ENCODE measurements at places on chromosomes 1 and 21. TPM values are rescaled to one million over a fixed set of nuclear protein-coding genes. Genes with fewer than 3 reads are reported as not detected.

GRCh38 chr1:44401256-44402228, 3.5 kb upstream of the RNF220 start:
- DNase-seq: no peak
- no peaks in the 10 kb centered on the region for H3K36me3 ChIP-seq
- no peak overlapping the region for H3K4me3 ChIP-seq
- H3K27ac ChIP-seq: no peak overlapping the region

GRCh38 chr1:116203181-116203723, 92.1 kb downstream of the MAB21L3 start:
- DNase-seq: no peak
- H3K27me3 ChIP-seq: peaks cover 5% of the 10 kb centered on the region
- H3K4me1 ChIP-seq: no peaks in the 10 kb centered on the region
- H3K4me3 ChIP-seq: no peak overlapping the region

DNA sequence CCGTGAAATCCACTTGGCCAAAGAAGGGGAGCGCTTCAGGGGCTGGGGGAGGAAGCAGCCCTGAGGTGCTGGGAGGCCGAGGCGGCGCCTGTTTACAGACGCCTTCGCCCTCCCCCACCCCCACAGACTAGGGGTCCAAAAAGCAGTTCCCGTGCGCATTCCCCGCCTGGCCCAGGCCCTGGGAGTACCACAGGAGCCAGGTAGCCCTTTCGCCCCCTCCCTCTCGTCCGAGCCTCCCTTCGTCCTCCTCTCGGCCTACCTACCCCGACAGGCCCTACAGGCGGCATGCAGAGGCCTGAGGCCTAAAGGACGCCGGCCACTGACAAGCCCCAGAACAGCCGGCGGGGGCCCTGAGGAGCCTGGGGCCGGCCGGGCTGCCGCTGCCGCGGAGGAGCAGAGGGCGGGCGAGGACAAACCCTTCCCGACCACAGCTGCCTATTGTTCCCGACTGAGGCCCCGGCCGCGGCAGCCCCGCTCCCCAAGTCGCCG, 522 bp downstream of the RC3H1 start:
- peak overlapping the region; percentile 97 for H3K4me3 ChIP-seq
- peaks cover 42% of the 10 kb centered on the region for H3K4me1 ChIP-seq
- H3K27me3 ChIP-seq: no peaks in the 10 kb centered on the region
- peak; percentile 7 for DNase-seq
- peak overlapping the region; percentile 30 for H3K27ac ChIP-seq

DNA sequence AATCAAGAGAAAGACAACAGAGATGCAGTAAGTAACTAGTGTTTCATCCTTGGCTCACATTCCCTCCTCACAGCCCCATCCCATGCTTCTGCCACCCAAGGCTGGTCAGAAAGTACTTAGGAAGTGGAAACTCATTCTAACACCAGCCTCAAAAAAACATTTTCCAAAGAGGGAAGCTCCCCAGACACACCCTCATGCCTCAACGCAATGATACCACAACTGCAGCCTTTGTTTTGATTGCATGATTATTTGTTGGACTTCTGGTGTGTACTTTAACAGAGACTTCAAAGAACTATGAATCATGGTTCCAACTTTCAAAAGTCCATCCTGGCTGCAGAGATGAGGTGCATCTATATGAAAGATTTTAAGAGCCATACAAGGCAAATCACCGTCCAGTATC, 45.2 kb upstream of the KCNA3 start:
- H3K36me3 ChIP-seq: no peaks in the 10 kb centered on the region
- H3K27ac ChIP-seq: no peak overlapping the region
- no peak for DNase-seq
- no peaks in the 10 kb centered on the region for H3K4me1 ChIP-seq

GRCh38 chr1:179493323-179493722, 82.4 kb downstream of the NPHS2 start:
- no peaks in the 10 kb centered on the region for H3K27me3 ChIP-seq
- H3K4me1 ChIP-seq: no peaks in the 10 kb centered on the region
- no peak overlapping the region for H3K27ac ChIP-seq
- no peak overlapping the region for H3K4me3 ChIP-seq

DNA sequence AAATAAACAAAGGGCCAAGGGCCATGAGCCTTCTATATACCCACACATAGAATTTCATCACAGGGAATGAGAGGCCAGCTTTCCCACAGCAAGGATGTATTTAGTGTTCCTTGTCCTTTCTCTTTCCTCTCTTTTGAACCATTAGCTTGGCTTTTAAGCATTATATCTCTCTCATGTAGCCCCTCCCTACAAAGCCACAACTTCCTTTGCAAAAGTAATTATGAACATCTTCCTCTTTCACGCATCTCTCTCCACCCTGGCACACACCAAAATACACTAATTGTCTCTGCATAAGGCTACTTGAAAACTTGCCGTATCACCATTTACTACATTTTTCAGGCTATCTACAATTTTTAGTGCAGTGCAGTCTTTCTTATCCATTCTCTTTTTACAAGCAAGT, 1.9 kb upstream of the AK5 start:
- H3K27me3 ChIP-seq: peaks cover 10% of the 10 kb centered on the region
- peaks cover 29% of the 10 kb centered on the region for H3K4me1 ChIP-seq
- no peaks in the 10 kb centered on the region for H3K36me3 ChIP-seq
- no peak overlapping the region for H3K4me3 ChIP-seq

GRCh38 chr1:234706199-234706598, 96.2 kb upstream of the IRF2BP2 start:
- DNase-seq: no peak
- H3K27ac ChIP-seq: no peak overlapping the region
- no peak overlapping the region for H3K4me3 ChIP-seq
- no peaks in the 10 kb centered on the region for H3K36me3 ChIP-seq

DNA sequence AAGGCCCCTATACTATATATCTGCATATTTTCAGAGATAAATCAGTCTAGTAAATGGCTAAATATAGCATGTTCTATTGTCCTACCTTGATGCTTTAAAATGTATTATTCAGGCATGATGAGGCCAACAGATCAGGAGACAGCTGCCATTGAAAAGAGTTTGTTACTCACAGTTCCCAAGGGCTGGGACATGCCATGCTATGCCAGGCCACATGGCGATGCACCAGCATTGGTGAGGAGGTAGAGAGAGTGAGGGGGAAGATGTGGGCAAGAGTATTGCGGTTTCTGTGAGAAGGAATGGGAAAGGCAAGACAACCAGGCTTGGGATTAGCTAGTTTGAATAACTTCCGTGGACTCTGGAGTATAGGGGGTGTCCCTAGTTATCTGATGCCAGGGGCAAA, 316.5 kb downstream of the DISC1 start:
- peaks cover 2% of the 10 kb centered on the region for H3K27me3 ChIP-seq
- DNase-seq: no peak
- peaks cover 3% of the 10 kb centered on the region for H3K36me3 ChIP-seq
- no peak overlapping the region for H3K27ac ChIP-seq

DNA sequence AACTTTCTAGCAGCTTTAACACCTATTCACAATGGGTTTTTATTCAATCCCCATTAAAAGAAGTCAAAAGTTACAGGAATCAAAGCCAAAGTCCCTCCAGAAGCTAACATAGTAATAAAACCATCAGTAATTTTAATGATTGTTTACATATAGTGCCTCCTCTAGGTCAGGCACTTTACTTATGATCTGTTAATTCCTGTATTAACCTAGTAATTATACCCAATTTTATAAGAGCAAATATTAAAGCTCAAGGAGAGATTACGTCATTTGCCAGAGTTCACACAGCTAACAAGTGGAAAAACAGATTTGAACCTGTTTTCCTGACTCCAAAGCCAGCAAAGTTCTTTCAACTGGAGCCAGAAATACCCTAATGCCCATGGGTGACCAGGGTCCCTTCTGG, 112.9 kb upstream of the F3 start:
- H3K36me3 ChIP-seq: no peaks in the 10 kb centered on the region
- no peak overlapping the region for H3K4me3 ChIP-seq
- no peak overlapping the region for H3K27ac ChIP-seq
- no peaks in the 10 kb centered on the region for H3K4me1 ChIP-seq

GRCh38 chr1:39907528-39908453, 6.1 kb upstream of the MYCL start:
- no peaks in the 10 kb centered on the region for H3K4me1 ChIP-seq
- peaks cover 6% of the 10 kb centered on the region for H3K27me3 ChIP-seq
- peak overlapping the region; percentile 21 for H3K4me3 ChIP-seq
- no peak overlapping the region for H3K27ac ChIP-seq
- H3K36me3 ChIP-seq: no peaks in the 10 kb centered on the region

GRCh38 chr1:21117597-21118001, 59.1 kb downstream of the EIF4G3 start:
- H3K4me3 ChIP-seq: no peak overlapping the region
- H3K4me1 ChIP-seq: no peaks in the 10 kb centered on the region
- DNase-seq: no peak
- no peaks in the 10 kb centered on the region for H3K36me3 ChIP-seq
- no peaks in the 10 kb centered on the region for H3K27me3 ChIP-seq

GRCh38 chr1:177385760-177386698, 215.3 kb downstream of the BRINP2 start:
- H3K36me3 ChIP-seq: no peaks in the 10 kb centered on the region
- peaks cover 3% of the 10 kb centered on the region for H3K27me3 ChIP-seq
- H3K4me1 ChIP-seq: no peaks in the 10 kb centered on the region

DNA sequence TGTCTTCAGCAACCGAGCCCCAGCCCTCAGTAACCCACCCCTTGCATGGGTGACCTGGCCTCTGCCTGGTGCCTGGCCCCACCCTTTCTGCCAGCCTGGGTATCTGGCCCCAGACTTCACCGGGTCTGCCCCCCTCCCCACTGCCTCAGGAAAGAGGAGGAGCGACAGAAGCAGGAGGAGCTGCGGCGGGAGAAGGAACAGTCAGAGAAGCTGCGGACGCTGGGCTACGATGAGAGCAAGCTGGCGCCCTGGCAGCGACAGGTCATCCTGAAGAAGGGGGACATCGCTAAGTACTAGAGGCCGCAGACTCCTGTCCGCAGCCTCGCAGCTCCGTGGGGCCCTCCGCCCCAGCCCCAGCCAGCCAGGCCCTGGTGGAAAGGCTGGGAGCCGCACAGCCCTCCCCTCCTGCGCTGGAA, 6.1 kb downstream of the TNFRSF25 start:
- peaks cover 30% of the 10 kb centered on the region for H3K36me3 ChIP-seq
- H3K4me1 ChIP-seq: peaks cover 35% of the 10 kb centered on the region
- peaks cover 20% of the 10 kb centered on the region for H3K27me3 ChIP-seq
- peak overlapping the region; percentile 99 for H3K27ac ChIP-seq
- H3K4me3 ChIP-seq: peak overlapping the region; percentile 47

- no peaks in the 10 kb centered on the region for H3K27me3 ChIP-seq
- H3K36me3 ChIP-seq: no peaks in the 10 kb centered on the region
- DNase-seq: no peak
- no peaks in the 10 kb centered on the region for H3K4me1 ChIP-seq
- H3K27ac ChIP-seq: no peak overlapping the region
Observed at GRCh38 chr1:50861772-50862171, 98.3 kb downstream of the FAF1 start.

GRCh38 chr1:42317308-42317707, 17.7 kb downstream of the FOXJ3 start:
- H3K4me1 ChIP-seq: peaks cover 45% of the 10 kb centered on the region
- DNase-seq: no peak
- H3K27ac ChIP-seq: no peak overlapping the region
- H3K27me3 ChIP-seq: no peaks in the 10 kb centered on the region

GRCh38 chr1:248842781-248843331, 4.8 kb downstream of the ZNF672 start:
- no peaks in the 10 kb centered on the region for H3K27me3 ChIP-seq
- DNase-seq: no peak
- no peak overlapping the region for H3K4me3 ChIP-seq
- peaks cover 24% of the 10 kb centered on the region for H3K36me3 ChIP-seq

- no peak overlapping the region for H3K27ac ChIP-seq
- no peaks in the 10 kb centered on the region for H3K4me1 ChIP-seq
- no peak overlapping the region for H3K4me3 ChIP-seq
Observed at GRCh38 chr1:61368876-61369275, 286.5 kb downstream of the NFIA start.

- H3K27me3 ChIP-seq: no peaks in the 10 kb centered on the region
- no peak overlapping the region for H3K27ac ChIP-seq
- no peak for DNase-seq
- H3K4me3 ChIP-seq: no peak overlapping the region
- no peaks in the 10 kb centered on the region for H3K4me1 ChIP-seq
Observed at GRCh38 chr21:34644825-34645224, 24.0 kb upstream of the CLIC6 start.

DNA sequence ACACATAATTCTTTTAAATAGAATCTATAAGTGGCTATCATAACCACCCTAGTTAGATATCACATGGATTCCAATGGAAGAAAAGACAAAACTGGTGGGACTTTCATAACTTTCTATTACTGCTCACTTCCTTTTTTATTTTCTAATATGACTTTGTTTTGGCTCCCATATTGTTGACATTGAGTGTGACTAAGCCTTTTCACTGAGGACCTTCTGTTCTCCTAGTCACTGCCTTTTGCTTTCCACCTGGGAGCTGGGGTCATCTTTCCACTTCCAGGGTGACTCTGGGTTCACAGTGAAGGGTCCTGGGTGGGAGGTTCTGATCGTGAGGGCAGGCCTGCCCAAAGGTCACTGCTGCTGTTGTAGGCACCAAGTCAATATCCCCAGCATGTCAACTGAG, 275.8 kb downstream of the TGFB2 start:
- H3K36me3 ChIP-seq: no peaks in the 10 kb centered on the region
- H3K4me3 ChIP-seq: no peak overlapping the region
- DNase-seq: no peak
- no peaks in the 10 kb centered on the region for H3K4me1 ChIP-seq
- no peaks in the 10 kb centered on the region for H3K27me3 ChIP-seq

- H3K27me3 ChIP-seq: no peaks in the 10 kb centered on the region
- no peak overlapping the region for H3K27ac ChIP-seq
- H3K4me3 ChIP-seq: no peak overlapping the region
- no peaks in the 10 kb centered on the region for H3K36me3 ChIP-seq
Observed at GRCh38 chr1:231923491-231924041, 297.0 kb downstream of the DISC1 start.

DNA sequence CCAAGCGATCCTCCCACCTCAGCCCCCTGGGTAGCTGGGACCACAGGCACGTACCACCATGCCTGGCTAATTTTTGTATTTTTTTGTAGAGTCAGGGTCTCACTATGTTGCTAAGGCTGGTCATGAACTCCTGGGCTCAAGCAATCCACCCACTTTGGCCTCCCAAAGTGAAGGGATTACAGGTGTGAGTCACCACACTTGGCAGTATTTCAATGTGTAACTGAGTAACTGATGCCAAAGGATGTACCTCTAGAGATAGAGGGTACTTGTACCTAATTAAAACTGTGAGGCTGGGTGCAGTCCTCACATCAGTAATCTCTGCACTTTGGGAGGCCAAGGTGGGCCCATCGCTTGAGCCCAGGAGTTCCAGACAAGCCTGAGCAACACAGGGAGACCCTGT, 258.7 kb upstream of the DMRTA2 start:
- H3K27me3 ChIP-seq: no peaks in the 10 kb centered on the region
- H3K27ac ChIP-seq: no peak overlapping the region
- H3K36me3 ChIP-seq: no peaks in the 10 kb centered on the region

GRCh38 chr1:207910591-207911354, at the start of gene CD34:
CD34 (minus strand) TSS chr1:207911125; CDS start chr1:207911080, 45 bp downstream.
- DNase-seq: no peak
- H3K4me1 ChIP-seq: peaks cover 13% of the 10 kb centered on the region
- no peak within 1 kb of the TSS for H3K4me3 ChIP-seq
- H3K27me3 ChIP-seq: no peaks in the 10 kb centered on the region
- no peaks in the 10 kb centered on the region for H3K36me3 ChIP-seq

GRCh38 chr1:54596756-54597155, 26.6 kb downstream of the FAM151A start:
- H3K4me1 ChIP-seq: no peaks in the 10 kb centered on the region
- DNase-seq: no peak
- no peak overlapping the region for H3K27ac ChIP-seq
- H3K27me3 ChIP-seq: no peaks in the 10 kb centered on the region
- H3K4me3 ChIP-seq: no peak overlapping the region

- H3K4me3 ChIP-seq: no peak overlapping the region
- H3K27ac ChIP-seq: no peak overlapping the region
- peaks cover 3% of the 10 kb centered on the region for H3K36me3 ChIP-seq
- no peak for DNase-seq
Observed at GRCh38 chr1:223137455-223138085, 5.5 kb downstream of the TLR5 start.

GJA8 gene
- total RNA-seq: not detected

COL11A1 gene
- not detected for total RNA-seq

OPRD1 gene
- not detected for total RNA-seq

GSTM3 gene
- 10.3 TPM for total RNA-seq

NAXE gene
- total RNA-seq: 41.7 TPM

All from T-cell (primary cell).